ENCODE measurements at places on chromosomes 2 and 18.

DNA sequence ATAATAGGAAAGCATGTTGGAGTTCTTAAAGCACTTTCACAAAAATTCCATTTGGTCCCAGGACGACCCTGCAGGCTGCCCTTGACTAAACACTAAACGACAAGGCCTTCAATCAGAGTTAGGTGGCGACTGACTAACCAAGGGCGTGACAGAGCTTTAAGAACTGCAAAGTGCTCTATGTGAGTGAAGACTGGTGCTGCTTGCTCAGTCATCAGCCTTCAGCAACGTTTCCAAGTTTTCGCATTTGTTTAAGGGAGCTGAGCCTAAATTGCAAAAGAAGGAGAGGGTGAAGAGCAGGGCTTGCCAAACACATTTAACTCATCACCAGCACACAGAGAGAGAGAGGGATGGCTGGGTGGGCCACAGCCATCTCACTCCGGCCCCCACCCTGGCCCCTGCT, 204.7 kb upstream of the PID1 start:
- DNase-seq = no peak

DNA sequence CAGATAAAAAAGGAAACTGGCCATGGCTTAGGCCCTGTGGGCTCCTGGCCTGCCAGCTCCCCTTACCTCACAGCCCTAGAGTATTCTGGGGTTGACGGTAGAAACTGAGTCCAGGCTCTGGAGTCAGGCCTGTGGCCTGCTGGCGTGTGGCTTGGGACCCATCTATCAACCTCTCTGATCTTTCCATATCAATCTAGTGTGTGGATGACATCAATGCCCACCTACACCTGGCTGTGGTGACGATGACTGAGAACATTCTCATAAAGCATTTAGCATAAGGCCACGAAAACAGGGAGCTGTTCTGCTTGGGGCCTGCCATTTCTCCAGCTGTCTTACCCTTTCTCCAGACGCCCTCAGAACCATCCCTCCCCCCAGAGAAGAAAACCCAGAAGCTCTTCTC, 17.9 kb downstream of the PCARE start:
- no peak for DNase-seq

- peak; percentile 49 for DNase-seq
These were observed 60.6 kb upstream of the HS6ST1 start for GRCh38 chr2:128379021-128380015.

- DNase-seq = no peak
These were observed 75.7 kb downstream of the CHST9 start for GRCh38 chr18:27109451-27109850.

- DNase-seq = no peak
These were observed 10.4 kb downstream of the EN1 start for GRCh38 chr2:118837067-118837466.

DNA sequence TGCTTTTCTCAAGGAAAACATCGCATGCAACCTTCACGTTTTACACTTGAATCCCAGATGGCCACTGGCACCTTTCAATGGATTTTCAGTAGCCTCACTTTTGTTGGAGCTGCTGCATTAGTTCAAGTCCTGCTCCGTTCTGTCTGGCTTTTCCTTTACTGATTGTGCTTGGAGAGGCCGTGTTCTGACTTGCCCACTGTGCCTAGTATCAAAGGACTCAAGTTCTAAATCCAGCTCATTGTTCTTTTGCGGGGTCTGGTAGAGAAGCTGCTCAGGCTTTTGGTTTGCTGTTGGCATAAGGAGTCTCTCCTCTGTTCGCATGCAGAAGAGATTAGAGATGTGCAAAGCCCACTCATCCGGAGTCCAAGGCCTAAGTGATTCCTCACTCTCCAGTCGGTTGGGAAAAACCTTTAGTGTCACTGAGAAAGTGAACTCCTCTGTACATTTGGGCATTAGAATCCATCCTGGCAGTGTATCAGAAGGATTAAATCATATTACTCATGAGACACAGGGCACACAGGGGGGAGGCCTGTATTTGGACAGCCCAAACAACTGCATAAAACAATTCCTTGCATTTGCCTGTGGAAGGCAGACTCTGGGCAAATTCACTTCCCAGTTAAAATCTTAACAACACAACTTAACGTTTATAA, 69.7 kb downstream of the NCK2 start:
- DNase-seq = no peak

DNA sequence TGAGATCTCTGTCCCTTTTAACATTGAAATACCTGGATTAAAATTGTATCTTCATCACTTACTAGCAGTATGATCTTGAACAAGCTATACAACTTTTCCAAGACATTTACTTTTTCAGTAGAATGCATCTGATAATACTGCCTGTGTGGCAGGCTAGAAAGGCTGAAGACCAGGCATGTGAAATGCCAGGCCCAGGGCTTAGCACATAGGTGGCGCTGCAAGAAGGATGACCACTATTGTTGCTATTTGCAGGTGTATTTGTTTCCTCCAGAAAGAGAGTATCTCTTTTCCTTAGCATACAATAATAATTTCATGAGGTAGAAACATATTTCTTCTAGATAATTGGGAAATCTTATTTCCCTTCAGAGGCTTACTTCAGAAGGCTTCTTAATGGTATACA, 331.3 kb downstream of the THSD7B start:
- no peak for DNase-seq

DNA sequence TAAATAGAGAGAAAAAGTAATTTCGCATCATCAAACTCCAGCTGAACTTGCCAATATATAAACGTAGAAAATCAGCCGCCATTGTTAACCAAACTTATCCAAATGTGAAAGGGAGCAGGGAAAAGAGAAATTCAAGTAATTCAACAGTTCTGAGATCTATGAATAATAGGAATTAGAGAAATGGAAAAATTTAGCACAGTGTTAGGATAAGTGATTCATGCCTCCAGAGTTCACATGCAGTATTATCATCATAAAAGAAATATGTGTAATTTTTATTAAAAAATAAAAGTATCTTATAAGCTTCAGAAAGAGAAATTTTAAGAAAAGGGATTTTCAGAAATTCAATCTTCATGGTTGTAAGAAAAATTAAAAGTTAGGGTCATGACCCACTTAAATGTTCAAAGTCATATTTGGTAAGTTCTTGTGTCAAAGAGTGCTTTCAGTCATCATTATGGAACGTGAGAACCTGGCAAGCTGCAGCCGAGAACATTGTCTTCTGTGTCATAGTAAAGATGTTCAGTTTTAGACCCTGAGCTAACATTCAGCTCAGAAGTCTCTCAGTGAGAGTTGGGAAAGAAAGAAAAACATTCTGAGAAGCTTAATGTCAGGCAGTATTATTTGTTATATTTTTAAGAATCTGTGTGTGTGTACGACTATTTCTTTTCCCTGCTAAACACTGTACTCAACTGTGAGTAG, 414.3 kb upstream of the RGPD4 start:
- DNase-seq = no peak

DNA sequence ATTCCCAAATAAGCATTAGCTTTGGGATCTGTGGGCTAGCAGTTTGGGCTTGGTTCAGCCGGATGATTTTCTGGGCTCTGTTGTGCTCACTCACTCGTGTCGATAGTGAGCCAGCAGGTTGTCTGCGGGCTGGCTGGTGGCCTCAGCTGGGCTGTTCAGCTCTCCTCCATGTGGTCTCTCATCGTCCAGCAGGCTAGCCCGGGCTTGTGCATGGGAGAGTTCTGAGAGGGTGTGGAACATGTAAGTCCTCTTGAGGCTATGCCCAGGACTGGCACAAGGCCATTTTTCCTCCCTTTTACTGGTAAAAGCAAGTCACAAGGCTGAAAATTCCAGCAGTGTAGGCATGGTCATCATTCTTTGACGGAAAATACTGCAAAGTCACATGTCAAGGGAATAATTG, 38.5 kb downstream of the NTSR2 start:
- DNase-seq = no peak

- DNase-seq = no peak
These were observed 105.5 kb downstream of the ZEB2 start for GRCh38 chr2:144414324-144414845.

DNA sequence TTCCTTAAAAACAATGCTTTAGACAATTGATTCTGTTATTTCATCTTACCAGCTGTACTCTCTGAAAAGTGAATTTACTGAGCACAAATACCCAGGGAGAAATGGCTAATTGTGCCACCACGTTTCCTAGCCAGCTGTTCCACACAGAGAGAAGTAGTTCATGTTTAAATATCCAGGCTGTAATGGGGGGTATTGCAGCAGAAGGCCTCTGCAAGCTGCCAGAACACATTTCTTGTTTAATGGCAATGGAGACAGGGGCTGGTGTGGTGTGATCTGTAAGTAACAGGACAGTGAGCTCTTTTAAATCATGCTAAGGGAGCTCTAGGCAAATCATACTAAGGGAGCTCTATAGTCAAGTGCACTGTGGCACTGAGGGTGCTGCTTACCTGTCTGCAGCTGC, 809.2 kb downstream of the CNTNAP5 start:
- DNase-seq = no peak

DNA sequence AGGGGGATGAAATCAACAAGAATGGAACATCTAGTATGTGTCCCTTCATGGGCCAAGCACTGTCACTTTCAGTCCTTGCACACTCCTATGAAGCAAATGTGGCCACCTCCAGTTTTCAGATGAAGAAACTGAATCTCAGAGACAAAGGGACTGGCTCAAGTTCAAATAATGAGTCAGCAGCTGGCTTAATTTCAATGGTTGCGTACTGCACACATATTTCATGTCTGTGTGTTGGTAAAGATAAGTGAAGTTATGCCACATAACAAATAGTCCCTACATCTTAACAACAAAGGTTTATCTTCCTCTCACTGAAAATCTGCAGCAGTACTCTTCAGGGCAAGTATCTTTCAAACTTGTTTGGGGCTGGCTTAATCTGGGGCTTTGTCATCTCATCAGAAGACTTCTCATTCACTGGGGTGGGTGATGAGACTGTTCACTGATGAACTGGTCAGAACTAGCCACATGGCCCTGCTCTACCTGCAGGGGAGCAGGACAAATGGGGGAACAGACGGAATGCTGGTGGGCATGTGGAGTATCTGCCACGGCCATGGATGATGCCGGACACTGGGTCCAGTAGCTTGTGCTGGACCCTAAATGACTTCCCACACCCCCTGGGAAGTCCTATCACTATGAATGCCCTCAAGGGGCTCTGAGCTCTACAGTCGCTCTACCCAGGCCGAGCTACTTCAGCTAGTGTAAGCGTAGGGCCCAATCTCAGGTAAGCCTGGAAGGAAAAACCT, 263.2 kb downstream of the CYP26B1 start:
- no peak for DNase-seq

- DNase-seq = no peak
These were observed 9.4 kb downstream of the NT5DC4 start for GRCh38 chr2:112730216-112730615.

- no peak for DNase-seq
These were observed 135.4 kb downstream of the BCL2 start for GRCh38 chr18:63183952-63184770.

DNA sequence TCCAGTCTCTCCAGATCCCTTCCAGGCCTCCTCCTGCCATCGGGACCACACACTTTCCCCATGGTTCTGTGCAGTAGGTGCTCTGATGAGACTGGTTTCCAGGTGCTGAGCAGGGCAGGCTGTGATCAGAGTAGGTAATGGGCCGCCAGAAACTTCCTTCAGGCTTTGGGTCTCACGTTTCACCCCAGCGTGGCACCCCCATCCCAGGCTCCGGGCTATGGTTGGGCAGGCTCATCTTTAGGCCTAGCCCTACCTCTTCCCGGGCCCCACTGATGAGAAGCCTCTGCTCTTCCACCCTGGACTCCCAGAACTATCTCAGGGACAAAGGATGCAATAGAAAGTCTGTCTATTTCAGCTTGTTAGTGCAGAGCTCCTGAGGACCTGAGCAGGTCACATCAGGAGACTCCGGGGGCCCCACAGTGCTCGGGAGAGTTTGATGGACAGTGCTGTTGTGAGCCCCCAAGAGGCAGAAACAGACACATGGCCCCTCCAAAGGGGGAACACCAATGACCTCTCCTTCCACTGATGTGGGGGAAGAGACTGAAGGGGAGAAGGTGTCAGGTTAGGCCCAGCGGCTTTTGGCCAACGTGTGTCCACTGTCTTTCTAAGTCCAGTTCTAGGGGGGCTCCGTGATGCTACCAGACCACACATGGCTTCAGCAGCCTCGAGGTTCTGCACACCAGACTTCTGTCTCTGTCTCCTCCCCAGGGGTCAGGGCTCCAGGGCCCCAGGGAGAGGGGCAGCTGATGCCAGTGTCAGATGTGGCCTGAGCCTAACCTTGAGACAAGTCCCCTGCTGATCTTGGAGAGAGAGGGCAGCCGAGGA, 5.8 kb upstream of the PROM2 start:
- DNase-seq = no peak

Data from NCI-H82 (cell line).